ENCODE measurements at places on chromosomes 2 and 18.
A peak's percentile ranks its signal among the peaks of the same experiment; 100 is the strongest.

DNA sequence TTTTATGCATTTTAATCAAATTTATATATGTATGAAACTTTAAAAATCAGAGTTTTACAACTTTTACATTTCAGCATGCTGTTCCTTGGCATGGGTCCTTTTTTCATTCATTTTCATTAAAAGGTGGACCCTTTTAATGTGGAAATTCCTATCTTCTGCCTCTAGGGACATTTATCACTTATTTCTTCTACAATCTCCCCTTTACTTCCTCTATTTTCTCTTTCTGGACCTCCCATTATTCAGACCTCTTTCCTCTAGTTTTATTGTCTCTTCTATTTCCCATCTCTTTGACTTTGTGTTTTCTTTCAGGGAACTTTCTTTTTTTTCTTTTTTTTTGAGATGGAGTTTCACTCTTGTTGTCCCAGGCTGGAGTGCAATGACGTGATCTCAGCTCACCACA, 5.7 kb downstream of the PROC start:
- DNase-seq = no peak

- no peak for DNase-seq
These were observed 1042.2 kb downstream of the TMEM182 start for GRCh38 chr2:103804013-103804412.

- no peak for DNase-seq
These were observed 67.8 kb downstream of the PSMG2 start for GRCh38 chr18:12770469-12771219.

DNA sequence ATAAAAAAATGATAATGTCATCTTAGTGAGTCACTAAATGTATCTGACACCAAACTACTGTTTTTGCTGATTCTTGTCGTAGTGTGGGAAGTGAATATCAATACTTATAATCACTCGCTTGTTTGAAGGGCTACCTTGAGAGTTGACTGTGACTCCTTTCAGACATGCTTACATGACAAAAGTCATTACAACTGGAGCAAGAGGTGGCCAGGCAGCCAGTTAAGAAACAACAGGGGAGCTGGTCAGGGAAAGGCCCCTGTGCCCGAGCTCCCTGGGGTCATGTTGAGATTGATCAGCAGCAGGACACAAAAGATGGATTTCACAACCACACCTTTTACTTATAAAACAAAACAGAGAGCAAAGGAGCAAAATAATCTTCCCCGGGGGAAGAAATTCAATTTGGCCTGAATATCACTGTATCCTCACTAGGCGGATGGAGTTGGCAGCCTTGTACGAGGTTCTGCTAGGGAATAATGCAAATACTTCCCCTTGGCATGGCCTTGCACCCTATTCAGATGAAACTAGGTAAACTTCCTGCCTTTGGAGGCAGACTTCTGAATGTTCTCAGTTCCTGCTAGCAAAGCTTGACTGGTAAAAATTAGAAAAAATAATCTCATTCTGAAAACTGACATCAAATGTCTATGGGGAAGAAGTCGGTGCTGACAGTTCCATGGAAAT, 101.2 kb downstream of the DYNC1I2 start:
- DNase-seq = no peak

DNA sequence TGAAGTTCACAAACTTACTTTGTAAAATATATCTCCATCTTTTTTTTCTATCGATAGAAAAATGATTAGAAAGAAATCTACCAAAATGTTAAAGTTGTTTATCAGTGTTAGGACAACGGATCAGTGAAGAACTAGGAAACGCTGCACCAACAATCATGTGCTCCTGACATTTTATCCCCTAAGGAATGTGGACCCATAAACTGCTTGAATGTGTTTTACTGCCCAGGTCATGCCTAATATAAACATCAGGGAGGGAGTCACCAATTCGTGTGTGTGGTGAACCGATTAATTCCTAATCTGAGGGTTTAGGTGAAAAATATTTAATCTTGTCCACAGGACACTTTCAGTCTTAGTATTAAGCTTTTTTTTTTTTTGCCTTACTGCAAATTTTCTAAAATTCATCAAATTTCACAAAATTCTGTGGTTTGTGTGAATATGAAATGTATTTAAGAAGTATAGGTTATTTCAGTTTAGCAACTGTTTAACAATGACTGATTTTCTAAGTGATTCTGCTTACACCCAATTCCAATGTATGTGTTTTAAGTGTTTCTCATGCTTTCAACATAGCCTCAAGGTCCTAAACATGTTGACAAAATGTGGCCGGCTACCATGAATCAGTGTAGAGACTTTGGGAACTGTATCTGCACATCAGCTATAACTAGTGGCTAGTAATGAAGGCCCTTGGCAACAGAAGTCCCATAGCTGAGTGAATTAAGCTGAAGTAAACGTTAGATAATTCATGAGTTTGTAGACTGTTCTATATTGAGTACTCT, 11.1 kb upstream of the KIDINS220 start:
- DNase-seq = no peak

- DNase-seq = no peak
These were observed 146.0 kb upstream of the RMP24 start for GRCh38 chr18:35826477-35826876.

- DNase-seq = no peak
These were observed 11.3 kb upstream of the SPATA3 start for GRCh38 chr2:230984393-230985220.

DNA sequence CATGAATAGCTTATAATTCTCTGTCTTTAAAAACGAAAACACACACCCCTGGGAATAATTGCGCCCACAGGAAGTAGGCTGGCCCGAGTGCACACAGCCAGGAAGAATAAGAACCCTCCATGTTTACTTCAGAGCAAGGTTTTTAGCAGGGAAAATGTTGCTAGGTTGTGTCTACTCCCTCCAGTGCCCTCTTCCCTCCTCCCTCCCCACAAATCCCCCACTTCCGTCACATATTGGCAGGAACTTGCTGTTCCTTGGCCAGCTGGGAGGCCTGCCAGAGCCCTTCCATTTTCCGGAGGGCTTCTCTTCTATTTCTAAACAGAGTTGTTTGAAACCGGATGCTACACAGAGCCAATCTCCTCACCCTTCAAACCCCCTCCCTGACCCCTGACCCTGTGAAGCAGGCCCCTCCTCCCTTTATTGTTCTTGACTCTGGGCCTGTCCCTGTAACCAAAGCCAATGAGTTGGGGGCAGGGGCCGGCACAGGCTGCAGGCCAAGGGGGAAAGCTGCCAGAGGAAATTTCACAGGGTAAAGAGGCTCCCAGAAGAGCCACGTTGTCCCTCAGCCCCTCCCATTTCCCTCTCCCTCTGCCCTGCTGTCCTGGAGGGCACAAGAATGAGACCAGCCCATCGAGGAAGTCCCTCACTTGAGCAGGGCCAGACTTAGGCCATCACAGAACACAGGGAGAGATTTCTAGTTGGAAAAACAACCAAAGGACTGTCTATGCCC, 49.8 kb upstream of the LGALSL start:
- DNase-seq = peak; percentile 93

DNA sequence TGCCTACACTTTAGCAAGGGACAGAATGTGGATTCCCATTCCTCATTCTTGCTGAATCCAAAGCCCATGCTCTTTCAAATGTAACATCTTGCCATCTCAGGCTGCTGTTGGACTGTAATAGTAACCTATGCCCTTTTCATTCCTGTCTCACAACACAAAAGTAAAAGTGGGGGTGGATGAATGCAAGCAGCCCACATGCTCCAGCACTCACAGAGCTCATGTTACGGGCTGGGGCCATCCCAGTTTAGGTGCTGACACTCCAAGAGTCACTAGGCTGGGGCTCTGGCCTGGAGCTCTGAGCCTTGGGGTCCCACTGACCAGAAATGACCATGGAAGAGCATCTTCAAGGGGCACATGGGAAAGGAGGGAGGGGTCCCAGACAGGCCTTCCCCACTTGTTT, 47.6 kb downstream of the CCBE1 start:
- DNase-seq = no peak

GRCh38 chr18:52045946-52046675, 293.9 kb upstream of the DCC start:
- no peak for DNase-seq

GRCh38 chr18:31419457-31419932, 28.0 kb upstream of the DSG3 start:
- DNase-seq = no peak

GRCh38 chr2:84477886-84478285, 18.8 kb upstream of the SUCLG1 start:
- no peak for DNase-seq

- DNase-seq = no peak
These were observed 12.6 kb upstream of the EPB41L3 start for GRCh38 chr18:5556310-5556974.

DNA sequence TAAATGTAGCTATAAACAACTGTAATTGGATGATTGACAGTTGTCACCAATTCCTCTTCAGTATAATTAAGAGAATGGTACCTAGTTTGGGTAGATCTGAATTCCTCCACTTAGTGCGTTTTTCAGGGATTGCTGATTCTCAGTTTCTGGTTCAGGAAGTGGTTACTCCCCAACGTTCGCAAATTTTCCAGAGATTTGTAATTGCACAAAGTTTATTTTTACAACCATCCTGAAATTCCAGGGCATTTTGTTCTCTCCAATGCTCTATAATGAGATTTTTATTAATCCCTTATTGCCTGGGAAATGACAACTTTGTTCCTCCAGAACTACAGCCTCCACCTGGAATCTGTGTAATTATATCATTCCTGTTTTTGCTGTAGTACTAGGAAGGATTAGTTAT, 710.6 kb upstream of the ZEB2 start:
- DNase-seq = no peak

GRCh38 chr2:50782543-50782942, 249.4 kb downstream of the NRXN1 start:
- no peak for DNase-seq

- no peak for DNase-seq
These were observed 373 bp downstream of the EIPR1 start for GRCh38 chr2:3377279-3377611.

GRCh38 chr2:96931466-96931865, 54.9 kb downstream of the FAM178B start:
- no peak for DNase-seq

DNA sequence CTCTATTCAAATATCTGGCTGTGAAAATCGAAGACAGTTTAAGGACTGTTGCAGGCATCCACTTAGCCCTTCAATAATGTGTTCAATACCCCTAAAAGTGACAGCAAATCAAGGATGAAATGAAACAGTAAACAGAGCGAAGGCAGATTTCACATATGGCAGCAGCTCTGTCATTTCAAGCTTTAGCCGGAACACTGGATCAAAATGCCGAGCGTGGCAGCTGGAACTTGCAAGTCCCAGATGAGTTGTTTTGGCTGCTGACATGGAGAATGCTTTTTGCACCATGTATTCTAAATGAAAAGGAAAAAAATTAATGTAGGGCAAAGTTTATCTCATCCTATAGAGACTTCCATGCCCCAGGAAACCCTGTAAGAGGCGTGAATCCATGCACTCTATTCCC, 18.0 kb downstream of the LRRC30 start:
- DNase-seq = peak; percentile 55

DNA sequence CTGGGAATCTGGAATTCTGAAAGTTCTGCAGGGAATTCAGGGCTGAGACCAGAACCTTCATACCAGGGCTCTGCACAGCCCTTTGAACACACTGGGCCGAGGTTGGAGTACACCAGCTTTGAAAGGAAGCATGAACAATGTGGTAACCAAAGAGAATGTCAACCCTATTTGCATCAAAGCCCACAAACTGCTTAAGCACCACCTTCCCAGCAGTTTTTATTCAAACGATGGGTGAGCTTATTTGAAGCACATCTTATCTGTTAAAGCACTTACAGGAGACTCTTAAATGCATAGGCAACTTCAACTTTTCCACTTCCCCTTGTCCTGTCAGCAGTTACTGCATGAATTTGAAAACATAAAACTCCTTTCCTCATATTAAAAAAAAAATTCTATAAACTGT, 96.6 kb downstream of the TXNL1 start:
- no peak for DNase-seq

GRCh38 chr2:8602809-8603208, 79.0 kb upstream of the ID2 start:
- no peak for DNase-seq

GRCh38 chr2:46835520-46835919, 80.1 kb downstream of the MCFD2 start:
- no peak for DNase-seq

DNA sequence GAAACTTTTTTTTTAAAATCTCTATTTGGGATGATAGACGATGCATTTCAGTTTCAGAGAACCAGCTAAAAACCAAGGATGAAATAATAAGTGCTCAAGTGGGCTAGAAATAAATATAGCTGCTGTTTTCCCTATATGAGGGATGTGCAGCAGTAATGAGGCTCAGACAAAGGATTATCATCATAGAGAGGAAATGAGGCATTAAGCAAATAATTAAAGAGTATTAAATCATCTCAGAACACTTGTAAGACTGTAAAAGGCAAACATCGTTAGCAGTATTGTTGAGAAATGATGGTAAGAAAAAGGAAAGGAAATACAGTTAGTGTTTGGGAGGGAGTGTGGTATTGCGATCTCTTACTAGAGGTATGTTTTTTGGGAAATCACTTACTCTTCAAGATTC, 233.5 kb downstream of the TGIF1 start:
- DNase-seq = no peak

GRCh38 chr2:187502467-187502866, 51.8 kb downstream of the TFPI start:
- DNase-seq = no peak

GRCh38 chr18:23551978-23552377, 34.3 kb downstream of the NPC1 start:
- DNase-seq = no peak

- DNase-seq = peak; percentile 5
These were observed 244.1 kb upstream of the MYT1L start for GRCh38 chr2:2575181-2575577.

GRCh38 chr2:64765160-64765805, 111.6 kb upstream of the SERTAD2 start:
- no peak for DNase-seq

- DNase-seq = no peak
These were observed 24.1 kb downstream of the TRABD2A start for GRCh38 chr2:84856787-84857186.

DNA sequence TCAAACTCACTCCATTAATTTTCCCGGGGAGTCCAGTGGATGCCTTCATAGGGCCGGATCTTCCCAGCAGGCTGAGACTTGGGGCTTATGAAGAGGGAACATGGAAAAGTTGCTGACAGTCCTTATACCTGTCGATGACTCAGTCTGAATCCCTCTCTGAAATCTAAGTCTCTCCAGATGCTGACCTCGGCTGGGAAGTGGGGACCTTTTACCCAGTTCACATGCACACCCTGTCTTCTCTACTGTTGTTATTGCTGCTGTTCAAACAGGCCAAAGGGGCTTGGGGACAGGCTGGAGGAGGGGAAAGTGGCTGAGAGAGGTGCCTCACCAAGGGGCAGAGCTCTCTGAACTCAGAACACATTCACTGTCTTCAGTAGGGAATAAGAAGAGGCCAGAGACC, 4.1 kb upstream of the TNP1 start:
- no peak for DNase-seq

DNA sequence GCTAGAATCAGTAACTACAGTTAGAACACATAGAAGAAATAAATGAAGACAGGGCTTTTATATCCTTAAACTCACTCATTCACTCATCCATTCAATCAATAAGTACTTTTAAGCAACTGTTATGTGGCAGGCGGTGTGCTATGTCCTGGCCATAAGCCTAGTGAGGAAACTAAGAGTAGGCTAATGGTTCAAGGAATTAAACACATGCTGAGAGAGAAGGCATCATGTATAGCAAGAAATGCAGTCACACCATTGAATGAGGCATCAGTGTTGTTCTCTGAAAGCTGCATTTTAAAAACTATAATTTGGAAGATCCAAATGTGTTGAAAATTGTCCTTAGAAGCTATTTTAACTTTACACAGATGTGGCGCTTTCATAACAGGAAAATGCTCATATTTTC, 86.5 kb upstream of the DTNA start:
- no peak for DNase-seq

Data from right forelimb (tissue), 1 donor.